ENCODE measurements at places on chromosomes 7 and 10.

- DNase-seq = no peak
These were observed 16.1 kb downstream of the ST7 start for GRCh38 chr7:116969371-116969902.

DNA sequence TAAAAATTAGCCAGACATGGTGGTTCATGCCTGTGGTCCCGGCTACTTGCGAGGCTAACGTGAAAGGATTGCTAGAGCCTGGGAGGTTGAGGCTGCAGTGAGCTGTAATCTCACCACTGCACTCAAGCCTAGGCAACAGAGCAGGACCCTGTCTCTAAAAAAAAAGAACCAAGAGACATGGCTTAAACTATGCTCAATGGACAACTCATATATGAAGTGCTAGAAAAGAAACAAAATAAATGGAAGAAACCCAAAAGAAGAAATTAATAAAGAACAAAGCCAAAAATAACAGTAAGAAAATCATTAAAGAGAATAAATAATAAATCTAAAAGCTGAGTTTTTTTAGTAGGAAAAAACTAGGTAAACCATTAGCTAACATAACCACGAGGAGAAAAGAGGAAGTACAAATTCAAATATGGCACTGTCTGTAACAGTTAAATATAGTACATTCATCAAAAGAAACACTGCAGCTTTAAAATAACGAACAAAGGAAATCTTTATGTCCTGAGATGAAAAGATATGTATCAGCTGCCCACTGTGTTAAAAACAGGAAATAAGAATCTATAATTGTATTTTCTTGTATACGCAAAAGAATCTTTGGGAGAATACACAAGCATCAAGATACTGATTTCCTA lies 48.7 kb downstream of the UPF2 start:
- no peak for DNase-seq

GRCh38 chr7:45052011-45052410 lies 36.8 kb downstream of the NACAD start:
- DNase-seq = no peak

GRCh38 chr7:154480817-154481216 lies 428.6 kb downstream of the DPP6 start:
- no peak for DNase-seq

GRCh38 chr10:29668628-29669027 lies 33.9 kb upstream of the SVIL start:
- DNase-seq = no peak

DNA sequence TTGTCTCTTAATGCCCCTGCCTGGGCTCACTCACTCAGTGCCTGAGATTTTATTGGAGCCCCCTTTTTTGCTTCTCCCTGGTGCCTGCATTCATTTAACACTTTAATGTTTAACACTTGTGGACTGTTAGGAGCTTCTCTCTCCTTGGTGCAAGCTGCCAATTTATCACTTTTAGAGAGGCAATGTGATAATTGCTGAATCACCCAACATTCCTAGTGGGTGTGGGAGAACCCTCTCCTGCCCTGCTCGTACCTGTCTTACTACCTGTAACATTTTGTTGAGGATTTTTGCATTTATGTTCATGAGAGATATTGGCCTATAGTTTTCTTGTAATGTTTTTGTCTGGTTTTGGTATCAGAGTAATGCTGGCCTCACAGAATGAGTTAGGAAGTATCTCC lies 13.2 kb downstream of the STAM start:
- no peak for DNase-seq

DNA sequence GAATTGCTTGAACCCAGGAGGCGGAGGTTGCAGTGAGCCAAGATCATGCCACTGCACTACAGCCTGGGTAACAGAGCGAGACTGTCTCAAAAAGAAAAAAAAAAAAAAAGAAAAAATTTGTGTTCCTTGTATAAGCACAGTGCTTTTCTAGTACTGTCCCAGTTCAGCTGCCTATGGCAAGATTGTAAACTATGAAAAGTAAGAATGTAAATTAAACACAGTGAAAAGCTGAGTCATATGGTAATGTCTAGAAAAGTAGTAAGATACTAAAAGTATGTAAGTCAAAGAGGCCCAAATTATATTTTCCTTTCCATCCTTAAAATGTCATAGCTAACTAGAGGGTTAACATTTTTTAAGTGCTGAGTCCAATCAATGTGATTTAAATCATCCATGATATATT lies 42.8 kb downstream of the RBM20 start:
- DNase-seq = no peak

DNA sequence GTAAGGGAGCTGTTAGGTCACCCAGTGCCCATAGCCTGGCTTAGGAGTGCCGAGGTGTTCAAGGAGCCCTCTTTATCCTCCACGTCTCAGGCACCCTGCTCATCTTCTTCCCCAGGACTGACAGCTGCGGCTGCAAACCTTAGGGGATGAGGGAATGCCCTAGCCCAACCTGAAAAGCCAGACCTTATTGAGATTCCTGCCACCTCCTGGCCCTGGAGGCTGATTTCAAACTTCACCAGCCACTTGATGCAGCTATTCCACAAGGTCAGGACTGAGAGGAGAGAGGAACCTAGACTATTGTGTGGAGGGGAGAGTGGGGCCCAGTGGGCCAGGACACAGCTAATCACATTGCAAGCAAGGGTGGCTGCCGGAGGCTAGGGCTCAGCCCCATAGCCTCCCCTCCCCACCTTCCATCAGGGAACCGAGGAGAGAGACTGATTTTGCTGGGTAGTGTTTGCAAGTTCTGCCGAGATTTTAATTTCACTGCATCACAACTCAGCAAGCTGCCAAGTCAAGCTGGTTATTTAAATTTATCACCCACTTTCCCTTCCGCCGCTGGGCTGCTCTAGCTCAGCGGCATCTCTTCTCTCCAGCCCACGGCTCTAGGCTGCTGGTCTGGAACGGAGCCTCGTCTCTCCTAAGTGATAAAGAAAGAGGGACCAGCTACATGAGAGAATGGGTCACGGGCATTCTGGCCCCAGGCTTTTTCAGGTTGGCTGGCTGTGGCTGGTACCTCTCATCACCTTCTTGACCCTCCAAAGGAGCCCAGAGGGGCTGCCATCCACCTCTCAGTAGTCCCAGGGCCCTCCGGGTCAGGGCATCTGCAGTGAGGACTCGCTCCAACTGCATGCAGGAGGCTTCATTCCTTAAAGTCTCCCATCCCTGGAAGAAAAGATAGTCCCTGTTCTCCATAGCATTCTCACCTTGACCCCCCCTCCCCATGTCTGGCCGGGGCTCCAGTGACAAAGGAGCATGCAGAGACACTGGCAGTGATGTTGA lies 66.7 kb downstream of the PAX2 start:
- DNase-seq = no peak

DNA sequence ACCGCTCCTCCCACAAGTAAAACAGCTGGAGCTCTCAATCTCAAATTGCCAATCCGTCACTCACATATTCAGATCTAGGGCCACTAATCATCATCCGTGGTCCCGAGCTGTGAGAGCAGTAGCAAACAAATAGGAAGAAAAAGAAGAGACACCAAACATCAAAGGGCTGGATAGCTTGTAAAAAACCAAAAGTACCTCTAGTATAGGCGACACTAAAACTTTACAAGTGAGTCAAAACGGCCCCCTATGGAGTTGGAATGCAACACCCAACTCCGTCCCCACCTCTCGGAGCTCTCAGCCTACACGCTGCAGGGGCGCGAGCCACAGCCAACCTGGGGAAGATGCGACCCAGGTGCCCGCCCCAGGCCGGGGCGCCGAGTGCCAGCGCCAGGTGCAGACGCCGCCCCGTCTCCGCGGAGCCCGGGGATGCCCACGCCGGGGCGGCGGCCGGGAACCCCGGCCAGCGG lies 581 bp downstream of the FAM3C start:
- peak; percentile 44 for DNase-seq

DNA sequence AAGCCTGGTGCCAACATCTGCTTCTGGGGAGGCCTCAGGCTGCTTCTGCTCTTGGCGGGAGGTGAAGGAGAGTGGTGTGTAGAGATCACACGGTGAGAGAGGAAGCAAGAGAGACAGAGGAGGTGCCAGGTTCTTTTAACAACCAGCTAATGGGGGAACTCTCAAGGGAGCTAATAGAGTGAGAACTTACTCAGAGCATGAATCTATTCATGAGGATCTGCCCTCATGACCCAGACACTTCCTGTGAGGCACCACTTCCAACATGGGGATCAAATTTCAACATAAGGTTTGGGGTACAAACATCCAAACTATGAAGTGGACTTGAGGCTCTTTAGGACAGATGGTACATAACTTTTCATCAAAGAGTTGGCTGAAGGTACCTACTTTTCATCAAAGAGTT lies 5.1 kb upstream of the ZNF32 start:
- no peak for DNase-seq

DNA sequence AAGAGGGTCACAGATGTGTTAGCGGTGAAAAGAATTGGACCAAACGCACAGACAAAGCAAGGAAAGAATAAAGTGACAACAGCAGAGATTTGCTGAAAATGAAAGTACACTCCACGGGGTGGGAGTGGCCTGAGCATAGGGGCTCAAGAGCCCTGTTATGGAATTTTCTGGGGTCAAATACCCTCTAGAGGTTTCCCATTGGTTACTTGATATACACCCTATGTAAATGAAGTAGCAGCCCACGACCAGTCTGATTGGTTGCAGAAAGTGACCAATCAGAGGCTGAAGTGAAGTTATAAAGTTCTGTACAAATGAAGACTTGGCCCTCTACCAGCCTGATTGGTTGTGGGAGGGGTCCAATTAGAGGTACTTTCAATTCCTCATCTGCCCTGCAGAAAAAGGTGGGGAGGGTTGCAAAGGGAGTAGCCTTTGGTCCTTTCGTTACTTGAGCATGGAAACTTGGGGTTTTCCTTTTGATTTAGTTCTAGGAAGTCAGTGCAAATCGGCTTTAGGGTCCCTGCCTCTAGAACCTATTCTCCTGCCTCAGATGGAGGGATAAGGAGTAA lies 125.6 kb upstream of the PRPS1L1 start:
- DNase-seq = no peak

DNA sequence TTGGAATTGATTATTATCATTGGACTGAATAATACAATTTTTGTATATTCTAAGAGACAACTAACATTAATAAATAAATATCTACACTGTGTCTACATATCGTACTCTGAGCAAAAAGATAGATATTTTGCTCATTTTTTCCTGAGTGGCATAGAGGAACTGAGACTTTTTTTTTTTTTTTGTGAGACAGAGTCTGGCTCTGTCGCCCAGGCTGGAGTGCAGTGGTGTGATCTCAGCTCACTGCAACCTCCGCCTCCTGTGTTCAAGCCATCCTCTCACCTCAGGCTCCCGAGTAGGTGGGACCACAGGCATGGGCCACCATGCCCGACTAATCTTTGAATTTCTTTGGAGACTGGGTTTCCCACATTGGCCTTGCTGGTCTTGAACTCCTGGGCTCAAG lies 14.0 kb downstream of the KMT2E start:
- DNase-seq = no peak

DNA sequence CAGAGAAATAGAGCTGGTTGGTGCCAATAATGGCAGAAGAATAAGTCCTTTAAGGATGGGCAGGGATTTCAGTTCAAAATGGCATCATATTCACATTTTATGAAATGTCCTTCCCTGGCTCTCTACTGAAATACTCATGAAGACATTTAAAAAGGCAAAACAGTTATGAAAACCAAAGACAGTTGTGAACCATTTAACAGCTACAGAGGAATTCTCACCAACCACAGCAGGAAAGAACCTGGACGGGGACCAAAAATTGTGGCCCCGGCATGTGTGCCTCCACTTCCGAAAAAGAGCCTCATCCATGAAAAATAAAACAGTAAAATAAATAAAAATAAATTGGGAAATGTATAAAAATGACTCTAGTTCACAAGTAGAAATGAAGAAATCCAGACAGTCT lies 539.5 kb downstream of the SUGCT start:
- no peak for DNase-seq

- no peak for DNase-seq
These were observed 1.6 kb downstream of the ADCK2 start for GRCh38 chr7:140674356-140674800.

GRCh38 chr7:20696002-20696605 lies 80.6 kb downstream of the ABCB5 start:
- DNase-seq = no peak

Measured in right forelimb (tissue), 1 donor.